ENCODE measurements at places on chromosomes 6 and 20. TPM values are rescaled to one million over a fixed set of nuclear protein-coding genes. Genes with fewer than 3 reads are reported as not detected.

GRCh38 chr20:43853174-43853803, 61.4 kb upstream of the TOX2 start:
- DNase-seq = no peak

DNA sequence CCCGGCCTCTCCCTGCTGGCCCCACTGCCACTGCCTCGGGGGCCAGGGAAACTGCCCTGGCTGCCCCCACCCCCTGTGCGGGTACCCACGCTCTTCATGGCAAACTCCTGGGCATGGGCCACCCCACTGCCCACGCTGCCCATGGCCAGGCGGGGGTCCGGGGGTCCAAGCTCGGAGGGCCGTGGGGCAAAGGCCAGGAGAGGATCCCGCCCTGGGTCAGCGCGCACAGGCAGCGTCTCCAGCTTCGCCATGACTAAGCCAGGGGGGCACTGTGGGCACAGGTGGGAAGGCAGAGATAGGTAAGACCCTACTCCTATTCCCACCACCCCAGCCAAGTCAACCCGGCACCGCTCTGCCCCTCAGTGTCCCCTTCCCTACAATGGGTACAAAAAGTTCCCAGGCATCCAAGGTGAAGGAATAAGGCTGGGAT, 6.4 kb downstream of the LZTS3 start:
- DNase-seq = no peak

DNA sequence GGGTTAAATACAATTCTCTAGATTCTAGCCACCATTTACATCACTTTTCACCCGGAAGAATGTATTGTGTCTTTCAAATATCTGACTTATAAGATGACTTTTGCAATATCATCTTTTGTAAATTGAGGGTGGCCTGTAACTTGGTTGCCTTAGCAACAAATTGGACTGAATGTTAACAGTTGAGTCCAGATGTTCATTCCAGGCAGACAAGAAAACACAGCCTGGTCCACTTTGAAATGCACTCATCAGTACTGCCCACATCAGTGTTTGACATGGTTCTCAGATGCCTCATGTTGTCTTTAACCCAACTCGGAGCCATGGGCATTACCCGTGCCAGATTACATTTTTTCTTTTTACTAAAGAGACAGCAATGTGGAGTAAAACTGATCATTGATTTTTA, 781.6 kb upstream of the CHD6 start:
- DNase-seq = no peak

DNA sequence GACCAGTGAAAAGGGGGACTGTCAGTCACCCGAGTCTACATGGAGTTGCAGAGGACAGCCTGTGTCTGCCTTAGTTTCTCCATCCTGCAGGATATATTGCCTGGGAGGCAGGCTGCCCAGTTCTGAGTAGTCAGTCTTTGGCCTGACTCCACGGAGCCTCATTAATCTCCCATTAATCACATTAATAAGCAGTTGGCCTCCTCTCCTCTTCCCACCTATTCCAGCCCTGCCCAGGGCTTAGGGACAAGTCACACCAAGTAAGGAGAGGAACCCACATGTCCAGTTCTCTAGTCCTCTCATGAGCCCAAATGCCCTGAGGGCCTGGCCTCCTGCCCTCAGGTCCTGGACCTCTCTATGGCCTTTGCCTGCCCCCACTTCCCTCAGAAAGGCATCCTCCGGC, 1.3 kb upstream of the MUCL3 start:
- DNase-seq = no peak

GRCh38 chr6:108988296-108988695, 106.3 kb downstream of the SESN1 start:
- no peak for DNase-seq

- no peak for DNase-seq
Measured at GRCh38 chr6:111721753-111722154, 116.1 kb upstream of the TRAF3IP2 start.

GRCh38 chr6:135072753-135073152, 18.1 kb upstream of the HBS1L start:
- no peak for DNase-seq

DNA sequence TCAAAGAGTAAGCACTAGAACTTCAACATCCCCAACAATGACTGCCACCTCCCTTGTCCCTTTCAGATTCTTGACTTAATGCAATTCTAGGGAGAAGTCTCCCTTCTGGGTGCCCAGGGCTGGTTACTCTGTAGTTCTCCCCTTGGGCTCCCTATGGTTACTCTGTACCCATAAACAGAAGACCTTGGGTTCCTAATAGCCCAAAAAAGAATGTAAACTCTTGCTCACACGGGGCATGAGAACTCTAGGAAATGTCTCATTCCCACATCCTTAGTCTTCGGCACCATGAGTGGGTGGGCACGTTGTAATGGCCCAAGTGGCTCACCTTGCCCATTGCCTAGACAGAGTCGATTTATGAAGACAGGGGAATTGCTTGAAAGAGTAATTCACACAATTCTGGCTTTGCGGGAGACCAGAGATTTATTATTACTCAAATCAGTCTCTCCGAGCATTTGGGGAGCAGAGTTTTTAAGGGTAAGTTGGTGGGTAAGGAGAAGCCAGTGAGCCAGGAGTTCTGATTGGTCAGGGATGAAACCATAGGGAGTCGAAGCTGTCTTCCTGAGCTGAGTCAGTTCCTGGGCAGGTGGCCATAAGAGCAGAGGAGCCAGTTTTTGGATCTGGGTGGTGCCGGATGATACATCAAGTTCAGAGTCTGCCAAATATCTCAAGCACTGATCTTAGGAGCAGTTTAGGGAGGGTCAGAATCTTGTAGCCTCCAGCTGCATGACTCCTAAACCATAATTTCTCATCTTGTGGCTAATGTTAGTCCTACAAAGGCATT, 61.2 kb upstream of the SIRPG start:
- DNase-seq = no peak

- DNase-seq = no peak
Measured at GRCh38 chr20:1897541-1897940, 2.3 kb downstream of the SIRPA start.

- DNase-seq = no peak
Measured at GRCh38 chr6:45838996-45839395, 176.7 kb downstream of the CLIC5 start.

DNA sequence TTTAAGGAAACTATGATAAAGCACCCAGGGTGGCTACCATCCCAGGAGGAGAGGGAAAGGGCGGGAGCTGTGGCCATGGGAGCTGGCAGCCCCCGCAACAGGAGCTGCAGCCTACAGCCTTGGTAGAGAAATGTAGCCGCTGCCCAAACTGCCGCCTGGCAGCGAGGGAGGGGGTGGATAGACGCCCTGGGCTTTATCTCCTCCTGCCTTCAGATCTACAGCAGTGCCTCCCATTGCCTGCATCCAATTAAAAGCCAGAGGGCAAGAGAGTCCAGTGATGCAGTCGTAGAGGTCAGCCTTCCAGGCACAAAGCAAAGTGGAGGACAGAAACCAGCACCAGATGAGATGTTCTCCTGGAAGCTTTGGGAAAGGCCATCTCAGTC, 35.0 kb upstream of the ZFAND3 start:
- DNase-seq = no peak

DNA sequence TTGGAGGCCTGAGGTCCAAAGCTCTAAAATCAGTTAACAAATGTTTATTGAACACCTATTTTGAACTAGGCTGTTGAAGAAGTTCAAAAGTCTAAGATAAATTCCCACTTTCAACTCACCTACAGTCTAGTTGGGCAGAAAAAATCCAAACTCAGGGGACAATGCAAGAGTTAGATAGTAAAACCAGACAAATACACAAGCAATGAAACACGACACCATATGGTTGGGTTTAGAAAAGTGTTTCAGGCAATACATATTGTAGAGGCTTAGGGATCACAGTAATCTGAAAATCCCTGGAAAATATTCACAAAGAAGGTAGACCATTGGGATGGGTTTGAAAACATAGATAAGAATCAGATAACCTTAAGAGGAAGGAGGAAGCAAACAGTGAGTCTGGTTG, 1.3 kb upstream of the CARMIL1 start:
- no peak for DNase-seq

DNA sequence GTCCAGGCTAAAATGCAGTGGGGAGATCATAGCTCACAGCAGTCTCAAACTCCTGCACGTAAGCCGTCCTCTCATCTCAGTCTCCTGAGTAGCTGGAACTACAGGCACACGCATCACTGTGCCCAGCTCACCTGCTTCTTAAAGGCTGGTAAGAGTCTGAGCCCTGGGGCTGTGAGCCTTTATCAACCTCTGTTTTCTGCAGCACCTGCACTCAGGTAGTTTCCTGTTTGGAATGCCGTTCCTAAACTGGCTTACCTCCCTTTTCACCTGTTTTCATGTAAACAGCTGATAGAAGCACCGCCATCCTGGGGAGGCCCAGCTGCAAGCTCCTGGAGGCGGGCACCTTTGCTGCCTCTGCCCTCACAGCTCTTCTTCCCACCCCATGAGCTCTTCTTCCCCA, 45.4 kb downstream of the SLC24A3 start:
- no peak for DNase-seq

- DNase-seq = no peak
Measured at GRCh38 chr6:132715204-132715603, 1.3 kb upstream of the VNN1 start.

DNA sequence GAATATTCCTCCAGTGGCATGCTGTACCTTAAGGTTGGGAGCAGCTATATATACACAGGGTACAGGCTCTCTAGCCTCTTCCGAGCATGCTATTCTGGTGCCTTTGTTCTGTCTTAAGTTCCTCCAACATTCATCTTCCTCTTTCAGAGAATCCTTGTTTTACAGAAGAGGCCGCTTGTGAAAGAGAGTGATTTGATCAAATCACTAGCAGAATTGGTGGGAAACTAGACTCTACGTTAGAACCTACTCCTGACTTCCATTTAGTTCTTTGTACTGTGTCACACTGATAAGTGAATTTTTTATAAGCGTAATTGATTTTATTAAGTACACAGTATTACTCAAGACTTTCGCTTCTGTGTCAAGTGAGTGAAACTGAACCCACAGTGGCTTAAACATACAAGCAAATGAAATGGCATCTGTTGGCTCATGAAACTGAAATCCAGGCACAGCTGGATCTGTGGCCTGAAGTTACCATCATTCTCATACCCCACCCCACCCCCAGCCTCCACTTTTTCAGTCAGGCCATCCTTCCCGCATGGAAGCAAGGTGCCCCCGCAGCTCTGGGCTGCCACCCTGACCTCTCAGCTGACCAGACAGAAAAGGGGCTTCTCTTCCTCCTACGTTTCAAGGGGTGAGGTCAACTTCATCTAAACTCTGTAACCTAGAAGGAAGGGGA, 102.3 kb downstream of the RPP40 start:
- no peak for DNase-seq

DNA sequence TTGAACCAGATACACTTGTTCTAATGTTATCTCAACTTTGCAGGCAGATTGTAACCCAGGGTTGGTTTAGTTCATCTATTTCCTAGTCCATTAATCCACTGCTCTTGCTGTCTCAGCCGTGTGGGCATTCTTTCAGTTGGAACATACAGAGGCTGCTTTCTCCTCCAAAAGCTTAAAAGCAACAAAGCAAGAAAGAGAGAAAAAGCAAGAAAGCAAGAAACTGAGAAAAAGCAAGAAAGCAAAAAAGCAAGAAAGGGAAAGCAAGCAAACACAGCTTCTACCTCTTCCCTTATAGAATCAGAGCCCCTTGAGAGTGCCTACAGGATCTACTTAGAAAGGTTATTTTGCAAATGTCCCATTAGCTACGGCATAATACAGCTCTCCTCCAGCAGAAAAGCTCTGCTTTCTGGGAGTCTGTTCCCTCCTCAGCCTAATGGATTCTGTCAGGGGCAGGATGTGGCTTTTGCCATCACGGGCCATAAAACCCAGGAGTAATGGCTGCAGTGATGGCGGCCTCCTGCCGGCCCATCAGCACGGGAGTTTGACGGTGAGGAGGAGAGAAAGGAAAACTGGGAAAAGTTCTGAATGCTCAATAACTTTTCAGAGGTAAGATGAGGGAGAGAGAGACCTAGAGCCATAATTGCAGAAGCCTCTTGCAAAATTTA, 156.8 kb upstream of the JARID2 start:
- no peak for DNase-seq

GRCh38 chr20:53032046-53032445, 59.9 kb downstream of the TSHZ2 start:
- DNase-seq = no peak

DNA sequence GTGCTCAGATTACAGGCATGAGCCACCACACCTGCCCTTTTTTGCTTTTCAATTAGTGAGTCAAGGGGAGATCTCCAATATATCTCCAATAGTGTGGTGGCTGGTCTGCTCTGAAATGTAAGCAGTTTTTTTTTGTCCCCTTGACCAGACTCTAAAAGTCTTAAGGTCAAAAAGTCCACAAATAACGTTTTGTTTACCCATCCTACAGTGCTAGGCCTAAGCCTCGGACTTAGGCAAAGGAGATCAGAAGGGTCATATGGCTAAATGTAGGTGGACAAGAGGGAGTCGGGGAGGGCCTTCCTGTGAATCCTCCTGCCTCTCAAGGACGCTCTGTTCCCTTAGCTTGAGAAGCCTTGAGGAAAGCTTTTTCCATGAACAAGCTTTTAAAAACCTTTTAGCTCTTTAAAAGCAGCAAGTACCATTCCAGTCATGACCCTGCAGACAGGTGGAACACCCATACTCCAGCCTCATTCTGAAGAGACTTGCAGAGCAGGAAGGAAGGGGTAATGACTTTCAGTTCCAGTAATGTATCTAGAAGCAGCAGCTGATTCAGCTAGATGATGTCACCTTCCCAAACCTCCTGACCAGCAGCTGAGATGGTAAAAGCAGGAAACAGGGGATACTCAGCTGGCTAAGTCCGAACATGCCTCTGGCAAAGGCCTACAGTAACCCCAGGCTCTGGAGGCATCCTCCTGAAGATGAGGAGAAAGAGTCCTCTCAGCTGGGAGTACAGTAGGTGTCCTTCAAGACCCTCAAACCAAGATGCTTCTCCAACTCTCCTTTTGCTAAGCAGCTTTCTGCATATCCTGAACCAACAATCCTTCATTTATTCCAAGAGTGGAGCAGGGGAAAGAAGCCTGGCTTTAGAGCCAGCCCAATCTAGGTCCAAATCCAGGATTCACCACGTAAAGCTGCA, 23.6 kb downstream of the BCL2L1 start:
- DNase-seq = no peak

DNA sequence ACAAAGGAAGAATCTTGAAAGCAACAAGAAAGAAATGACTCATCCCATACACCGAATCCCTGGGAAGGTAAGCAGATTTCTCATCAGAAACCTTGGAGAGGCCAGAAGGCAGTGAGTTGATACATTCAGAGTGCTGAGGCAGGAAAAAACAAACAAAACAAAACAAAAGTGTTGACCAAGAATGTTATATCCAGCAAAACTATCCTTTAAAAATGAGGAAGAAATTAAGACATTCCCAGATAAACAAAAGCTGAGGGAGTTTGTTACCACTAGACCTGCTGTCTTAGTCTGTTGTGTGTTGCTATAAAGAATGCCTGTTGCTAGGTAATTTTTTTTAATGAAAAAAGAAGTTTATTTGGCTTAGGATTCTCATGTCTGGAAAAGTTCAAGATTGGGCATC, 33.7 kb upstream of the PPP1R3G start:
- DNase-seq = no peak

- no peak for DNase-seq
Measured at GRCh38 chr20:22758815-22759214, 174.4 kb upstream of the FOXA2 start.

Gene AGER
- total RNA-seq = 47.4 TPM

Gene MEI4
- not detected for total RNA-seq

Gene CTCFL
- not detected for total RNA-seq

Gene CLIC5
- 6.4 TPM for total RNA-seq

Gene TPD52L1
- not detected for total RNA-seq

Gene TTK
- 27.1 TPM for total RNA-seq

Gene GTSF1L
- total RNA-seq = not detected

Gene FAM83C
- total RNA-seq = not detected

Gene LINC00237
- total RNA-seq = 0.33 TPM

Gene NRN1
- 49.8 TPM for total RNA-seq

Gene KHDC1L
- total RNA-seq = not detected

Gene CTAGE9
- not detected for total RNA-seq

Gene TFAP2C
- not detected for total RNA-seq

Gene GHRH
- total RNA-seq = not detected

Gene IMPG1
- not detected for total RNA-seq

Measured in activated naive CD8-positive, alpha-beta T cell treated with anti-CD3 and anti-CD28 coated beads, Interleukin-2, amount 10 ng/mL, durations not matched to agents 7 days and 5 days (primary cell).